Pulmonary artery endothelial cell (primary cell): ENCODE measurements at places on chromosomes 2 and 18.

DNA sequence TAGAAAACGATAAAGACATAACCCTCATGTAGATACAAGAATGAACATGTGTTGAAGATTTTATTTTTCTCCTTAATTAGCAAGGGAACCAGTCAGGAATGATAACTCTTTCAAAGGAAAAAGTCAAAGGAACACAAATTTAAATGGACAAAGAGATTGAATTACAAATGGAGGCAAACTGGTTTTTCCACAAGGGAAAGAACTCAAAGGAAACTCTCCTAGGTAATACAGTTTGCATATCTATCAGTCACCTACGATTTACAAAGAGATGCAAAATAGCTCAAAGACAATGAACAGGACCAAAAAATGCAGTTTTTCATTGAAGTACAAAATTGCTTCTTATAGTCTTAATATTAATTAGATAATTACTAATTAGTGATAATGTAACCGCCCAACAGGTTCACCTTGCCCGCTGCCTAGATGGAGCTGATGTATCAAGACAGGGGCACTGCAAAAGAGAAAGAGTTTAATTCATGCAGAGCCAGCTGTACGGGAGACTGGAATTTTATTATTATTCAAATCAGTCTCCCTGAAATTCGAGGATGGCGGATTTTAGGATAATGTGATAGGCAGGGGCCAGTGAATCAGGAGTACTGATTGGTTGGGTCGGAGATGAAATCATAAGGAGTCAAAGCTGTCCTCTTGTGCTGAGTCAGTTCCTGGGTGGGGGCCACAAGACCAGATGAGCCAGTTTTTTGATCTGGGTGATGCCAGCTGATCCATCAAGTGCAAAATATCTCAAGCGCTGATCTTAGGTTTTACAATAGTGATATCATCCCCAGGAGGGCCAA is 151.0 kb downstream of the TMEM17 start:
- DNase-seq, result no peak

- no peak for DNase-seq
These were observed 86.8 kb upstream of the BARD1 start for GRCh38 chr2:214896274-214896673.

DNA sequence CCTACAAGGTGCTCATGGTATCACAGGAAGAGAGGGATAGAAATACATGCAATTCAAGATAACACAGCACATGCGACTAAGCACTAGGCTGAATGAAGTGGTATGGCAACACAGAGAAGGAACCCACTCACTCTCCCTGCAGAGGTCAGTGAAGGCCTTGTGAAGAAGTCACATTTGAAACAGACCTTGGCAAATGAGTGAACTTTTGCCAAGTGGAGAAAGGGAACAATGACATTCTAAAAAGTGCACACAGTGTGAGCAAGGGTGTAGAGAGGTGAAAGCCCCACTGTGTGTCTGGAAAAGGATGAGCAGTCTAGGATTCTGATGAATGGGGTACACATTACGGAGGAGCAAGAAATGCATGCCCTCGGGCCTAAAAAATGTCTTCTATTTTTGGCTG is 23.3 kb downstream of the KLF7 start:
- DNase-seq, result no peak

DNA sequence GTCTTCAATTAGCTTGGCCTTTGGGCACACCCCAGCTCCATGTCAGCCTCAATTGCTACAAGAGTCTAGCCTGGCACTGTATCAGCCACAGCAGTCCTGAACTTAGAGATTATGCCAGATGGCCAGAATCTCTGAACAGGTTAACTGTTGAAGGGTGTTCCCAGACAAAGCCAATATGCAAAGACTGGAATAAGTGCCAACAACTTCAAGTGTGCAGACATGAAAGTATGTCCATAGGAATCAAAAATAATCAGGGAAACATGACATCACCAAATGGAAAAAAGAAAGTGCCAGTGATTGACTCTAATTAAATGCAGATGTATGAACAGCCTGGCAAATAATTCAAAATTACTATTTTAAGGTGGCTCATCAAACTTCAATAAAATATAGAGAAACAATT is 98.5 kb upstream of the DOCK10 start:
- no peak for DNase-seq

DNA sequence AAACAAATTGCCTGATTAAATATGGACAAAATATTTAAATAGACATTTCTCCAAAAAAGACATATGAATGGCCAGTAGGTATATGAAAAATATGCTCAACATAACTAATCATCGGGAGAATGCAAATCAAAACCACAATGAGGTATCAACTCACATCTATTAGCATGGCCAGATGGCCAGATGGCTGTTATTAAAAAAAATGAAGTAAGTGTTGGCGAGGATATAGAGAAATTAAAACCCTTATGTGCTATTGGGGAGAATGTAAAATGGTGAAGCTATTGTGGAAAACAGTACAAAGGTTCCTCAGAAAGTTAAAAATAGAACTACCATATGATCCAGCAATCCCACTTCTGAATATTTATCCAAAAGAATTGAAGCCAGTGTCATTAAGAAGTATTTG is 272.3 kb upstream of the ZNF804A start:
- DNase-seq, result no peak

GRCh38 chr18:13165636-13166423 is 52.7 kb upstream of the LDLRAD4 start:
- DNase-seq, result no peak

DNA sequence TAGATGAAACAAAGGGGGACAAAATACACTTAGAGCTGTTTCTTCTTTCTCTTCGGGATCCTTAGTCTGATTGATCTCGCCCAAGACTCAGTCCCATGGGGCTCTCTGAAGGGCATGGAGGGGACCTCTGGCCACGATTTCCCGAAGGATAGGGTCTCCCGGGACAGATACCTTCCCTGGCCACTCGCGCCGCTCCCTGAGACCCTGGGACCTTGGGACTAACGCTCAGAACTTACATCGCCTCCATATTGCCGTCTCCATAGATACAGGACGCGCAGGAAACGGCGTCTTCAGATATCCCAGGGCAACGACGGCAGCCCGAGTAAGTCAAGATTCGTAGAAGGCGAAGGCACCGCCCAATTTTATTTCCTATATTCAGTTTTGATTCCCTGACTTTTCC is at the start of gene CFAP65:
Gene CFAP65 (minus strand): TSS at position 265 of the 400 bp plus-strand sequence. CDS start 2,468 bp downstream, outside the sequence.
- DNase-seq, result no peak

DNA sequence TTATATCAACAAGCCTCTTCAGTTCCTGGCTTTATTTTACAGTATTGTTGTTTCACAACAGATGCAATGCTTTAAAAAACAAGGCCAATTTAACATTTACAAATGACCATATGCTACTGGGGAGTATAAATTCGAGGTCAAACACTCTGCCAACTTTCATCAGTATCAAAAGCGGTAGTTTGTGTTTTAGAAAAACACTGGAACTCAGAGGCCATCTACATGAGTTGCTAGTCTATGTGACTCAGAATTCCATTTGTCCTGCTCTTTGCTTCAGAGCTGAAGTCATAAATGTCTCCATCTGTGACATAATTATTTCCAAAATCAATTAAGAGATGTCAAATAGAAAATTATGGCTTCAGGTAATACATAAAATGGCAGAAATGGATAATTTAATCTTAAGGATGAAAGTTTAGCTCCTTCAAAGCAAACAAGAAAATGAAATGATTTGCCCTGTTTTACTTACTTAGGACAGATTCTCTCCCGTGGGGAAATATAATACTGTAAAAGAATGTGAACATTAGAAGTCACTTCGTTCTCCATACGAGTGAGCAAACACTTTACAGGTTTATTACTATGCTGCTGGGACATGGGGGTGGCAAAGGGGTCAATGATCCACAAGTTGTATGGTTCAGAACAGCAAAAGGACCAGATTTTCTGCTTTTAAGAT is 3.7 kb downstream of the MEX3C start:
- no peak for DNase-seq

- no peak for DNase-seq
These were observed 181.9 kb downstream of the MEMO1 start for GRCh38 chr2:31828891-31829290.

- DNase-seq, result peak; percentile 13
These were observed 125.6 kb downstream of the GRB14 start for GRCh38 chr2:164495491-164496223.

- DNase-seq, result no peak
These were observed 144.6 kb downstream of the ARL4C start for GRCh38 chr2:234352270-234352669.

- DNase-seq, result no peak
These were observed 118.6 kb upstream of the LRATD1 start for GRCh38 chr2:14513903-14514302.

DNA sequence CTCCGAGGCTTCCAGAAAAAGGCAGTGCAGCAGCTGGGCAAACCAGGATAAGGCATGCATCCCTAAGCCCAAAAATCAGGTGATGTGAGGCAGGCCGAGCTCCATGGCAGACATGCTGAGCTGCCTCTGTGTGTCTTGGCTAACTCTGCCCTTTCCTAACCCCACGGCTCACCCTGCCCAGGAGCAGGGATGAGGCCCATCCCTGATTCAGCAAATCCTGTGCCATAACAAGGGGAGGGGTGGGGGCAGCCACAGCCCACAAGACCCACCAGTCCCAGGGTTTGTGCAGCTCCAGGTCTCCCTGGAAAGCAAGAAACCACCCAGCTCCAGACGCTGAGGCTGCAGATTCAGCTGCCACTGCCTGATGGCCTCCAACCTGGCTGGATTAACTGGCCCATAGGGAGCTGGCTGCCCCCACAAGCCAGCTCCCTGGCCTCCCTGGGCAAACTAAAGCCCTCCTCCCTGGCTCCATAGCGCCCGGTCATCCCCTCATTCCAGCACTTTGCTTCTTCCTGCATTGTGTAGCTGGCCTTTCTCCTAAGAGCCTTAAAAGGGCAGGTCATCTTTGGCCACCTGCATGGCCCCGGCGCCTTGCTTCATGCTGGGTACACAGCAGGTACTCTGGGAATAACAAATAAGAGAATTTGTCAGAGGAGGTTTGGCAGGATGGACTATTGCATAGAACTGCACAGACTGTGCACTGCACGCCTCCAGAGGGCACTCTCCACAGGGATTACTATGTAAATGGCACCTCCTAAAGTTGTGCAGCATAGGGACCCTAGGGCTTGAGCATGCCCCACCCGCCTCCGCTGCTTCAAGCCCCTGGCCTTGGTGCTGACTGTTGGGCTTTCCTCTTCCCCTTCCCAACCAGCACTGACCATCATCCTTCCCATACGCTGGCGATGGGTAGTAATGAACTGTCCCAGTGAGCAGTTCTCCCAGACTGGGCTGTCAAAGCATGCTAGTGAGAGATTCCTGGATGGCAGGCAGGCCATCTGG is 10.7 kb downstream of the STEAP3 start:
- DNase-seq, result no peak

- DNase-seq, result no peak
These were observed 117.3 kb downstream of the TTC32 start for GRCh38 chr2:19784456-19784855.

DNA sequence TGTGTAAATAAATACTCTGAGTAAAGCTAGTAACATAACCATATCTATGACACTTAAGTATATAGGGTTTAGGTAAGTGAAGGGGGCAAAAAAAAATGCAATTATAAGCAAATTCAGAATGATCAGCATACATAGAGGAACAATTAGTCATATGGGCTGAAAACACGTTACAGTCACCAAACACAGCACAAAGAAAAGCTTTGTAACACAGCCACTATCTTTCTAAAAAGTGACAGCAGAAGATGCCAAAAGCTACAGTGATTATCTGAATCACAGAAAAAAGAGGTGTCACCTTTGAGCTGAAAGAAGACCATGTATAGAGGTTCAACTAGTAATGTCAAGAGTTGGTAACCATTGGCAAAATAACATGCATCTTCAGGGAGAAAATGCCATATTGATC is 115.5 kb downstream of the ERBB4 start:
- no peak for DNase-seq

DNA sequence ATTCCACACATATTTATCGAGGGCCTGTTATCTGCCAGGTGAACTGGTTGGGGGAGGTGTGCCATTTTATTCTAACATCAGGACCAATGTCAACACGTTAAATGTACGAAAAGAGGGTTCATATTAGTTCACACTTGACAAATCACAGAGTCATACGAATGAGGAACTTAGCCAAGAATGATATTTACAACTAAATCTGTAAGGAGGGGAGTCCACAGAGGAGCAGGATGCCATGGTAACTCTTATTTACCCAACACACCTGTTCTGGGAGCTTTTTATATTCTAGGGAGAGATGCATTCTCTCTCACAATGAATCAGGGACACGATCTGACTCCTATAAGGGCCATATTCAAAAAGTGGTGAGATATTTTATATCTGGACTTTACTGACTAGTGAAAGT is 144.1 kb downstream of the CDC42EP3 start:
- DNase-seq, result no peak

- no peak for DNase-seq
These were observed 302.3 kb downstream of the IRS1 start for GRCh38 chr2:226497146-226497909.

DNA sequence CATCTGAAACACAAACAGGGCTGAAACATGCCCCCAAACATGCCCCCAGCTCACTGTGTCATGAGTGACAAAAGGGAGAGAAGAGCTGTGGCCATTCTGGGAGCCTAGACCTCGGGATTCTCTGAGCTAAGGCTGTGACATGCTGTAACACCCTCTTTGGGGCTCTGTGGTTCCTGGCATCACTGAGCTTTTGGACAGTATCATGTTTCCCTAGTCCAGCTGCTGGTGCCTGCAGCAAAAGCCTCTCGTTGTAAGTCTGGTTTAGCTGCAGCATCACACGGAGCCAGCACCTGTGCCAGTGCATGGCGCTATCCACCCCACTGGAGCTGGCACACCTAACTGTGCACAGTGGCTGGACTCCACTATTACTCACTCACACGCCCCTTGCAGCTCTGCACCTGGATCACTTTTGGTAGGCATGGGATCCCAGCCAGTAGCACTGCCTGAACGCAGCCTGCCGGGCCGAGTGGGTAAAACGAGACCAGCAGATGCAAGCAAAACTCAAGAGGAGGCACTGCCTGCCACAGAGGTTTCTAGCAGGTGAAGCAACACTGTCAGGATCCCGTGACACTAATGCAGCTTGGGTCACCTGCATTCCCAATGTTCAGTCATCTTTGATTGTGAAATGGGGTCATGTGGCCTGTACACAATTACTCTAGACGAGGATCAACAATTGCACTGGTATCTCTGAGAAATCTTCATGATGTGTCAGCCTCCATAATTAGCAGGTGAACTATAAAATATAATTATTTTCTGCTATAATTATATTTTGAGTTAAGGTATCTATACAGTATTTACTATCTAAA is 547.2 kb downstream of the ZNF804A start:
- no peak for DNase-seq

DNA sequence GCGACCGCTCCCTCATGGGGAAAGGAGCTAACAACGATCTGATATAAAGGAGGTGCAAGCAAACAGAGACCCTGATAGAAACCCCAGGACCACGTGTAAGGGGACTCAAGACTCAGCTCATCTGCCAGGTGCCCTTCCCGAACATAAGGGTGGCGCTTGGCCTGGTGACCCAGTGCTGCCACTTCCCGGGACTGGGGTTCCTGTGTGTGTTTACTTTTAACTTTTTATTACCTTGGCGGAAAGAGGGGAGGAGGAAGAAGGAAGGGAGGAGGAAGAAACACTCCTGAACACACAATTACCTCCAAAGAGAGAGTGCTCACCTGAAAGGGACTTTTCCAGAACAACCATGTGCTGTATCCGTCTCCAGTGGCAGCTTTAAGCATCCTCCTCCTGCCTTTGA is 56.5 kb upstream of the EDAR start:
- DNase-seq, result no peak
